ENCODE measurements at places on chromosomes 12 and 14. TPM values are rescaled to one million over a fixed set of nuclear protein-coding genes. Genes with fewer than 3 reads are reported as not detected.

The KRT83 gene
- total RNA-seq: 2.4 TPM

The CRIP2 gene
- 185 TPM for total RNA-seq

The CD69 gene
- not detected for total RNA-seq

The AQP5 gene
- total RNA-seq: not detected

The PTHLH gene
- total RNA-seq: 14.2 TPM

The PIWIL1 gene
- not detected for total RNA-seq

The TAPBPL gene
- total RNA-seq: 3.6 TPM

The SRGAP1 gene
- total RNA-seq: 12.0 TPM

The ASCL4 gene
- total RNA-seq: not detected

The MGP gene
- total RNA-seq: not detected
